ENCODE measurements at places on chromosomes 2 and 18.

DNA sequence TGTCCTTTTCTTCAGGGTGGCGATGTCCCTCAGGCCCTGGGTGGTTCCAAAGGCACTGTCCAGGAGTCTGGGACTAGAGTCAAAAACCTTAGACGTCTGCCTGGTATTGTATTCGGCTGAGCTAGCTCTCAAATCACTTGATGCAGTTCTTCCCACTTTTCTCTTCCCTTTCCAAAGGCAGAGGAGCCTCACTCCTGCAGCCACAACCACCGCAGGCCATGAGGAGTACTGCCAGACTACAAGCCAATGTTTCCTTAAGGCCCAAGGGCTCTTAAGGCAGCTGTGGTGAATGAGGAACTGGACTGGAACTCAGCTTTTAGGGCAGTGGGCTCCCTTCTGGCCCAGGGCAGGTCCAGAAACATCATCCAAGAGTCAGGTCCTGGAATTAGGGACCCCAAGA is 360.7 kb downstream of the SPAG16 start:
- DNase-seq, result no peak

DNA sequence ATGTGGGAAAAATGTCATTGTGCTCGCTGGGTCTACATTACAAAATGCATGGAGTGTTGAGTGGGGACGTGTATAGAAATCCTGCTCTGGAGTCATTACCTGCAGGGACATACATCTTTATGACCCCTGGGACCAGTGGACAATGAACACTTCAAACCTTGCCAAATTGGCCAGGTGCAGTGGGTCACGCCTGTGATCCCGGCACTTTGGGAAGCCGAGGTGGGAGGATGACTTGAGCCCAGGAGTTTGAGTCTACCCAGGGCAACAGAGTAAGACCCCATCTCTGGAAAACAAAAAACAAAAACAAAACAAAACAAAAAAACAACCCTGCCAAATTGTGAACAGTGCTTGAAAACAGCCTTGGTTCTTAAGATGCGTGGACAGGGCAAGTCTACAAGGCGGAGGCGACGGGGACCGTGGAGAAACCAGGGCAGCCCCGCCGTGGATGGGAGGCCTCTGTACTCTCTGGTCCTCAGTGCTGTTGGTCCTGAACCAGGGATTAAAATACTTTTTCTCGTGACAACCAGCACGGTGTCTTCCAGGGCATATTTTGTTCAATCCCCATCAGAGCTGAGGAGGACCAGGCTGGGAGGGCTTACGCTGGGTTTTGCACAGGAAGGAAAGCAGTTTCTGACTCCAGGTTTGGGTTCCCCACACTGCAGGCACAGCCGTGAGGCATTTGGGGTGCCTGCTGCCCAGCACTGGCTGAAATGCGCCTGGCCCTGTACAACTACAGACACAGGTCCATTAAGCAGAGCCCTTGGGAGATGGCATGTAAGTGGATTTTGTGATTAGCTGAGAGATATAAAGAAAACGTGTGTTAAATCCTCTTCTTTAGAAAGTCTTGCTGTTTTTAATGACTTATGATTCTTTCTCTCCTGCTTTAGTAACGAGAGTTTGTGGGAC is 13.7 kb downstream of the COLEC11 start:
- no peak for DNase-seq

DNA sequence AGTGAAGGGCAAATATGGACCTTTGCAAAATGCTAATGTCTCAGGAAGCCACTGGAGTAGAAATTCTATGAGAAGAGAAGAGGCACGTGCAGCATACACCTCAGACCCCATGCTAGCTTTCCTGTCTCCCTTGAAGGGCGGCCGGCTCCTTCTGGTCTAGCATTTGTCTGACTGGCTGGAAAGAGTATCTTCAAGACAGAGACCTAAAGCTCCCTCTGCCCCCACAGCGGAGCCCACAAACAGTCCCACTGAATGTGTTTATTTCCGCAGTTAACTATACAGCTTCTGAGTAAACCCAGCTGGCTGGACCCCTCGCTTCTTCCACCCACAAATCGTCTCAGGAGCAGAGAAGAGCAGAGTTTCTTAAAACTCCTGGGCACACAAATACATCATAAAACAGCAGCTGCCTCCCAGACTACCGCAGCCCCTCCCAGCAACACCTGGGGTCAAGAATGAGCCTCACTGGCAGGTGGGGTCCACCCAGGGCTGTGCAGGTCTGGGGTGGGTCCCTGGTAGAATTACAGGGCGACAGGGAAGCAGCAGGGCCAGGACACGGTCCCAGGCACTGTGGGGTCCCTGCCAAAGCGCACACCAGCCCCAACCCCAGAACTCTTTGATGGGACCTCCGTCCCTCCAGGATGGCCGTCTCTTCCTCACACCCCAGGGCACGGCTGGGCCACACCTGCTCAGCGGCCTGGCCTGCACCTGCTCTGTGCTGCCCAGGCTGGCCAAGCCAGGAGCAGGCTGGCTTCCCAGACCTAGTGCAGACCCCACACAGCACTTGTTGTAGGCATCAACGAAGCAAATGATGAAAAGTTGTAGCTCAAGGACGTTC is 103.8 kb downstream of the PXDN start:
- DNase-seq, result no peak

DNA sequence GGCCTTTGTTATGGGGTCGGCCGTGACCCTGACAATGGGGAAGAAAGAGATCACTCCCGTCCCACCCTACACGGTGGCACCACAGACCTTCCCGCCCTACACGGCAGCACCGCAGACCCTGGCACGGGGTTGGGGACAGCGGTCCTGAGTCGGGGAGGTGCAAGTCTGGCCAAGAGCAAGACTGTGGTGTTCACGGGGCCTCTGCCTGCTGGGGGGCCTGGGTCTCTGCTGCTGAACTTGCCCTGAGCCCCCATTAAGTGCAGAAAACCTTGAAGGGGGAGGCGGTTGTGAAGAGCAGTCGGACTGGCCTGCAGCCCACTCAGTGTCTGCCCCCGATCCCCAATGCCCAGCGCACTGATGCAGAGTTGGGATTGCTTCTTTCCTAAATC is 75.9 kb downstream of the SLC66A2 start:
- DNase-seq, result no peak

DNA sequence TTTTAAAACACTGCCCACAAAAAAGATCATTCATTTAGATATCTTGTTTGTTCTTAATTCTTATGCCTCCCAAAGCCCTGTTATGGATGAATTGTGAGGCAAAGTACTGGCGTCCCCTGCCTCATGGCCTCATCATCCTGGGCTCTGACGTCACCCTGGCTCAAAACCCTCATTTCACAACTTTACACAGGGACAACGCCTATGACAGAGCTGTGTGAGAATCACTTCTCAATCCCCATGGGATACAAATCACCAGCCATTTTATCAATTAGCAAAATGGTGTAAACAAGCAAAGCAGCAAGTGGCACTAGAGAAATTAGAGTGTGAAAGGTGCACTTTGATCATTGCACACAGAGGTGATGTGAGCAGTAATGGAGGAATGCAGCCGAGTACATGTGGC is 16.6 kb downstream of the FHOD3 start:
- DNase-seq, result no peak

DNA sequence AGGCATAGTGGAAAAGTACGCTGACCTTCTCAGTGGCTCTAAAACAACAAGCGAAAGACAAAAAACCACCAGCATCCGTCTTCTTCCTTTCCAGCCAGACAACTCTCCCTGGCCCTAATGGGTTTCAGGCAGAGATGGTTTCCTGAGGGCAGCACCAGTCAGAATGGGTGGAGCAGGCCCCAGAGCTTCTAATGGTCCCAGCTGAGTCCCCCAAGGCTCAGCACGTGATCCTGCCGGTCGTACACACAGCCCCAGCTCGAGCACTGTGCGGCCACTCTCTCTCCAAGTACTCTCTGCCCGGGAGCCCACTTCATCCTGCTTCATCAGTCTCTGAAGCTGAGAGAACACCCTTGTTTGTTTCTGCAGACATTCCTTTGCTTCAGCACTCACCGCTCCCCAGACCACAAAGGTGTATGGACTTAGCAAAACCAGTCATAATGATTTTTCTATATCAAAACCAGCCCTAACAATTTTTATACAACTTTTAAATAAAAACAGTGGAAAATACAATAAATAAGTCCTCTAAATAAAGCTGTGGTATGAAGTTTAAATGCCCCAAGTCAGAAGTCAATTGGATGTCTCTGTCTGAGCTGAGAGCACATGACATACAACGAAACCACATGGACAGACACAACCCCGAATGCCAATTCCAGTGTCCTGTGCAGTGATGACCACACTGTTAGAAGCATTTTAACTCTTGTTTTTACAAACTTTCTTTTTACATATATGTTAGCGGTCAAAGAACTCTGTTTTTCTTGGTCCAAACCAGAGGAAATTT is 63.9 kb downstream of the PARD6G start:
- no peak for DNase-seq

Data from fibroblast of the conjunctiva (primary cell).